ENCODE measurements at places on chromosomes 12 and 14. TPM values are rescaled to one million over a fixed set of nuclear protein-coding genes. Genes with fewer than 3 reads are reported as not detected.

Gene MEG3
- polyA plus RNA-seq, result 248 TPM

Gene ADCY4
- polyA plus RNA-seq, result 10.5 TPM

Gene ORMDL2
- 31.4 TPM for polyA plus RNA-seq

Gene PROX2
- 1.5 TPM for polyA plus RNA-seq

Gene TMEM233
- polyA plus RNA-seq, result 0.51 TPM

Gene CACNB3
- 20.6 TPM for polyA plus RNA-seq

Gene PLEK2
- 39.6 TPM for polyA plus RNA-seq

Gene NKX2-1
- polyA plus RNA-seq, result not detected

Gene DEGS2
- polyA plus RNA-seq, result 21.6 TPM

Gene ACSM4
- 0.04 TPM for polyA plus RNA-seq
